ENCODE measurements at places on chromosomes 5 and 9.

- DNase-seq = no peak
Measured at GRCh38 chr5:1065143-1065750, 46.6 kb downstream of the SLC12A7 start.

DNA sequence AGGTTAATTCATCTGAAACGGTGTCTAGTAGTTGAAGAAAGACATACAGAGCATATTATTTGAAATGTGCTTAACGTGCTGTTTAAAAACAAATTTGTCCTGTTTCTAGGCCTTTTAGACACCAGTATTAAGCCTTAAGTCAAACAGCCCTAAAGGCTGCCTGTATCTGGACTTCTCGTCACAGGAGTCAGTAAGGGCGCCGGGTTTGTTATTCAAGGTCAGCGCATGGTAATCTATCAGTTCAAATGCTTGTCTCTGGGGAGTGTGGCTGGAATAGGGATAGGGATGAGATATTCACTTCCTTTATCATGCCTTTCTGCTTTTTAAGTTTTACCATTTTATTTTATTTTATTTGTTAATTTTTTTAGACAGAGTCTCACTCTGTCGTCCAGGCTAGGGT lies 9.4 kb upstream of the CNOT6 start:
- no peak for DNase-seq

- DNase-seq = no peak
Measured at GRCh38 chr5:32714836-32715235, 3.7 kb downstream of the NPR3 start.

DNA sequence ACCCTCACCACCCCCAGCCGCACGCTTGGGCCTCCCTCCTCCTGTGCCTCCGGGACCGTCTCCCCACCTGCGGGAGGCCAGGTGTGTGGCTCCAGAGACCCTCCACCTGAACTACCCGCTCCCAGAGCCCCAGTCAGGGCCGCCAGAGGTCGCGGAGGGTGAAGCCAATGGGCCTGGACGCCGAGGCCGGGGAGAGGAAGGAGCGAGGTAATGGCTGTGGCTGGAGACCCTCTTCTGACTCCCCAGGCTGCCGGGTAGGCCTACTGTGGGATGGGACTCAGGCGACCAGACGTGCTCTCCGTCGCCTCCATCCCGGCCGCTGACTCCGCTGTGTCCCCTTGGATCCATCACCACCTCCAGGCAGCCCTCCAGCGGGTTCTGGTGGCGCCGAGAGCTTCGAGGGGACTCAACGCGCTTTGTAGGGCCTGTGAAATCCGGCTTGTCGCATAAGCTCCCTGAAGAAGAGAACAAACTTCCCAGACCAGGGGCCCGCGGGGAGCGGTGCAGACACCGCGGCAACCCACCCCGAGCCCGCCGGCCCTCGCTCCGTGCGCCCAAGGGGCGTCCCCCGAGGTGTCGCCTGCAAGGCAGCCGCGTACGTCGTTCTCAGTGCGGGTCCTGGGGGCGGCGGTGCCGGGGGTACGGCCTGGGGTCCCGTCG lies 12.6 kb downstream of the IRX2 start:
- DNase-seq = no peak

DNA sequence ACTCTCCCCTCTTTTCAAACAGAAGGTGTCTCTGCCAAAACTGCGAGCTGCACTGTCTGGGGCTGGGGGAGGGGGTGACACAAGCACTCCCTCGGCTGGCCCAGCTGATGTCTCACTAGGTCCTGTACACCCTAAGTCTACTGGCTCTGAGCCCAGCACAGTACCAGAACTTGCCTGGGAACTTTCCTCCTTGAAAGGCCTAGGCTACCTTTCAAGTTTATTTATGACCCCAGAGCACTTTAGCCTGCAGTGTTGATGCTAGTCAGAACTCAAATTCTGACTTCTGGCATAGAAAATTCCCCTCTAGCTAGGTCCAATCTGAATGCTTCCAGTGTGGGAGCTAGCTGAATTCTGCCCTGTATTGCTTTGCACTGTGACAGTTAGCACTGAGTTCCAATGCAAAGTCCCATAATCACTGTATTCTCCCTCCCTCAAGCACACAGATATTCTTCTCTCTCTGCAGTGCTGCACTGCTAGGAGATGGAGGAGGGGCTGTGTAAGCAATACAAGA lies 10.5 kb downstream of the LURAP1L start:
- no peak for DNase-seq

DNA sequence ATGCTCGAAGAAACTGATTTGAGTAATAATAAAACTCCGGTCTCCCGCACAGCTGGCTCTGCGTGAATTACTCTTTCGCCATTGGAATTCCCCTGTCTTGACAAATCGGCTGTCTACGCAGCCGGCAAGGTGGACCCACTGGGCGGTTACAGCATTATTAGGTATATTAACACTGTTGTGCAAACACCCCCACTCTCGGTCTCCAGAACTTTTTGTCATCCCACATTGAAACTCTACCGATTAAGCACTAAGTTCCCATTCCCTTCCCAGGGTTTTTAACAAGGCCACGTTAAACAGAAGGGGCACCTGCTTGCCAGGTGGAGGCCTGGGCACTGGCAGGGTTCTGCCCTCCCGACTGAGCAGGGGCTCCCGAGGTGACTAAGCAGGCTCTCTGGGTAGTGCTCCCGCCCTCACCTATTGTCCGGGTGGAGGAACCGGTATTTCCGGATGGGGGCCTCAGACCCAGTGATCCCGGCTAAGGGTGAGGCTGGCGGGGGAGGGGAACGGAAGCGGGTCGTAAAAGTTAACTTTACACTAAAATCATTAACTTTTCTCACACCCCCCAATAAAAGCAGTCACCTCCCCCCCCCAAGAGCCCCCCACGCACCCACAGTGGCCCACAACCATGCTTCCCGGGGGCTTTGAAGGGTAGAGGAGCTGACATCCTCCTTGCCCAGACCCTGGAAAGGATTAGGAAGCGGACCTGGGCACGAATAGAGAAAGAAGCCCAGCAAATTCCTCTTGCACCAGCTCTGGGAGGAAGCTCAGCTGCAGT lies 53.5 kb upstream of the TJP2 start:
- DNase-seq = no peak

GRCh38 chr5:96752341-96753016 lies 55.3 kb downstream of the ERAP1 start:
- no peak for DNase-seq

GRCh38 chr5:155140646-155141045 lies 127.1 kb downstream of the KIF4B start:
- no peak for DNase-seq

DNA sequence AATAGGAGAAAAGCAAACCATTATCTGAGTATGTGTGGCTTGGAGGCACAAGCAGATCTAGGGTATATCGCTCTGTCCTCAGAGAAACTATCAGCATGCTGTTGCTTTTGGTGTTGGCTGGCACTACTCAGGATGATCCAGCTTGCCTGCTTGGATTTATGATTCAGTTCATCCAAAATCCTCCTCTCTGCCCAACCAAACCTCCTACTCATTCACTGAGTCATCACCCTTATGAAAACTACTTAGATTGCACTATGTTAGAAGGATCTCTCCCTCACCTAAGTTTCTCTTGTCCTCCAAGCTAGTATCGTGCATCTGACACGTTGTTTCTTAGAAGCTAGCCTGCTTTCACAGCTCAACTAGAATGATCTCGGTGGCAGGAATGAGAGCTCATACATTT lies 14.2 kb upstream of the ZBED3 start:
- DNase-seq = no peak

DNA sequence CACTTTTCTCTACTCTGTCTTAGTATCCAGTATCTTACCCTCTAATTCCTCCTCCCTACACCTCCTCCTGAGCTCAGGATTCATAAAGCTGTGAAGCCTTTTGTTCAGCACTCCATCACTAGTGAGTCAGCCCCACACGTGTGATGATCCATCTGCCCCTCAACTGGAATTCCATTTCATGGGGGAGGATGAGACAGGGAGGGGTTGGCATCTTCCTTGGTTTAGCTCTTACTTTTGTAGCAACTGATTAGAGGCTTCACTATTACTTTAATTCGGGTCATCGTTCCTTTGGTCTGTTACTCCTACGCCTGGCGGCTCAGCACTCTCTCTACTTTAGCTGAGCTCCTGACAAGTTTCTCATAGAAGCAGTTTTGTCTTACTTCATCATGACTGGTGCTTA lies 11.8 kb downstream of the BTNL8 start:
- no peak for DNase-seq

DNA sequence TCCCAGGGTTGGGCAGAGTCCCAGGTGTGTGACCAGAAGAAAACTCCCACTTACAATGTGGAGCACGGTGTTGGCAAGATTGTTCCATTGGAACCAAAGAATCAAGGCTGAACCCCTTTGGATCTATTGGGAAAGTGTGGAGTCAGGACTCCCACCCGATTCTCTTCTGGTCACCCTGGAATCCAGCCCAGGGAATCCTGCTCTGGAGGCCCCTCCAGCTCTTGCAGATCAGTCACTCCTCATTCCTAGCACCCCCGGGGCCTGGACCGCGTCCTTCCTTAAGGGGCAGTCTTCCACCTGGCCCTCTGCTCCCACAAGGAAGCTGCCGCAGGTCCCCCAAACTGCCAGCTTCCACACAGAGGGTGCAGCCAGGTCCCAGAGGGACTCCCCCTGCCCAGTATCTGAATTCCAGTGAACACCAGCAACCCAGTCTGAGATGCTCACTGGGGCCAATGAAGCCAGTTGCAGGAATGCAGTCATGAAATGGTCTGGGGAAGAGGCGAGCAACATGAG lies 170.1 kb downstream of the GADD45G start:
- DNase-seq = no peak

DNA sequence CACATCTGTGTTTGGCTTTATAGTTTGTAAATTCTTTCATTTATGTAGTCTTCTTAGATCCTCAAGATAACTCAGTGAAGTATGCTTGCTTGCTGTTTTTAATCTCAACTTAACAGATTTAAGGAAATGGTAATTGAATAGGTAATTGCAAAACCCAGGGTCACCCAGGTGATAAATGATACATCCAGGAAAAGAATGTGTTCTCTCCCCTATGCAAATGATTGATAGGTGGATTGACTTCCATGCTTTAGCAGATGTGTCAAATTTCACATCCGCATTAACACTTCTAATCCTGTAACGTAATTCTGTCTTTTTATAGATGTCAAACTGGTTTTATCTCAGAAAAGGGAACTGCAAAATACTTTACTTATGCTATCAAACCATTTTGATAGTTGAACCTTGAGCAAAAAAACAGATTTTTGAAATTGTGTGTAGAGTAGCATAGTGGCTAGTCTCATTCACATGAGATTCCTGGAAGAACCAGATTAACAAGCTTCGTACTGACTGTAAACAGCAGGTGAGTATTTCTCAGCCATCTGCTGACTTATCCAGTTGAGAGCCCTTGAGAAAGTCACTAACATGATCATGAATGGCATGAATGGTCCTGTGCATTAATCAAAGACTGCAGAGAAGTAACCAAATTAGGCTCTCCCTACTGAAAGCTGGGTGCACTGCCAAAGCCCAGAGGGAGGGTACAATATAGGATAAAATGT lies 86.7 kb upstream of the PAM start:
- no peak for DNase-seq

DNA sequence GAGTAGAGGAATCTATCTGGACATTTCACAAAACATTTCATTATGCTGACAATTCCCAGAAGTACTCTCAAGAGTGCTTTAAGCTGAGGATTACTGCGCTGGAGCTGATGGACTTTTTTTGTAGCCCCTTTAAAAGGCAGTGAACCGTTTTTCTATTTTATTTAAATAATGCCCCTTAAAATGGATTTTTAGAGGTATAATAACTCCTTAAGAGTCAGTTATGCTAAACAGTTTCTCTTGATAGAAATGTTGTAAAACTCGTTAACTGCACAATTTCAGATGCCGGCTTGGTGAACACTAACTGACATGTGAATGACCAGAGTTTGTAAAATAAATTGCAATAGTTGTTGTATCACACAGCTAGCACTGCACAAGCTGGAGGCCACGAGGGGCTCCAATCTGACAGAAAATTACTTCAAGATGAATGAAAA lies 174.0 kb downstream of the NR2F1-AS1 start:
- no peak for DNase-seq

- no peak for DNase-seq
Measured at GRCh38 chr5:37971483-37972024, 131.7 kb upstream of the GDNF start.

DNA sequence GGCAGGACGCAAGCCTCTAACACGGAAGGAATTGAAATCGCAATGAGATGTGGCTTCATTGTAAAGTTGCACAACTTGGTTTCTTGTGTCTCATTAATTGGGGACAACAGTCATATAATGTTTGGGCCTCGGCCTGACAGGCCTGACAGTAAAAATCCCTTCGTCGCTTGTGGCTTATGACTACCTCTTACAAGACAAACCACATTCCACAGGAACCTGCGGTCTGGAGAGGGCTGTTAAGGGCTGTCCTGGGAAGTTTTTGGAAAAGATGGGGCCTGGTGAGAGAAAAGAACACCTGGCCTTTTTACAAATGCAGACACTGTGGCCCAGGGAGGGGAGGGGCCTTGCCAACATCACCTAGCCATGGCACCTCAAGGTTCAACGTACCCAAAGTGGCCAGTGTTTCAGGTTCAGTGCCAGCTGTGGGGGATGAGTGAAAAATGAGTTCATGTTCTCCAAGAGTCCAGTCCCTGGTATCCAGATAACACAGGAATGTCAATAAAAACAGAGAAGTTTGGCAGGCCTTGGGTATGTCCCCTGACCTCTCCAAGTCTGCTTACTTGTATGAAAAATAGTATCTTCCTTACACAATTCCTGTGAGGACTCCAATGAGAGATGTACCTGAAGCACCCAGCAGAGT lies 22.2 kb downstream of the SHB start:
- no peak for DNase-seq

DNA sequence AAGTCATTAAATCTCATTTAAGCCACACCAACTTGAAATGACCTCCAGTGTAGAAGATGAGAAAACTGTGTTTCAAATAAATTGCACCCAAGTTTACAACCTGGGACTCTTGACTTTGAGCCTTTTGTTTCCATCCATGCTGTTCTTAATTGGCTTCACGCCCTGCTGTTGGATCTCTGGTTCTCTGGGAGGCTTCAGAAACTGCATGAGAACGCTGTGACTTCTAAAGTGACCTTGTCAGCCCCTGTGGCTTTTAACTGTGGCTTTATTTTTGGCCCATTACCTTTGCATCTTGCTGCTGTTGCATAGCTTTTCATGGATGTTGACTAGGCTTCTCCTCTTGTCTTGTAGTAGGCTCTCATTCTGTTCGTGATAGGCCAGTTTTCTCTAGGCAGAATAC lies 29.3 kb downstream of the TNFAIP8 start:
- no peak for DNase-seq

DNA sequence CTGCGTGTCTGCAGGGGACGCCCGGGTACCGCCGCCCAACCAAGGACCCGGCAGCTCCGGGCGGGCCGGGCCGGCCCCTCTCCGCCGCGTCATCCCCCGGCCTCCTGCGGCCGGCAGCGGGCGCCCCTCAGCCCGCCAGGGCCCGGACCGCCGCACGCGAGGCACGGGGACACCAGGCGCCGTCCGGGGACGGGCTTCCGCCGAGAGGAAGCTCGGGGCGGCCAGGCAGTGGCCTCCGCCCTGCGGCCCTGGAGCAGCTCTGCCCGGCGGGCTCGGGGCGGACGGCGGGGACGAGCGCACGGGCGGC lies 373 bp downstream of the FBXW5 start:
- no peak for DNase-seq

- DNase-seq = no peak
Measured at GRCh38 chr5:81268521-81269196, 32.7 kb upstream of the ZCCHC9 start.
